ENCODE measurements at places on chromosomes 7 and 10. TPM values are rescaled to one million over a fixed set of nuclear protein-coding genes. Genes with fewer than 3 reads are reported as not detected.

Gene SPACDR
- polyA plus RNA-seq: not detected

Gene SMARCD3
- 2.7 TPM for polyA plus RNA-seq

Gene CLIP2
- 8.1 TPM for polyA plus RNA-seq

Gene PDCD11
- 99.9 TPM for polyA plus RNA-seq

DNA sequence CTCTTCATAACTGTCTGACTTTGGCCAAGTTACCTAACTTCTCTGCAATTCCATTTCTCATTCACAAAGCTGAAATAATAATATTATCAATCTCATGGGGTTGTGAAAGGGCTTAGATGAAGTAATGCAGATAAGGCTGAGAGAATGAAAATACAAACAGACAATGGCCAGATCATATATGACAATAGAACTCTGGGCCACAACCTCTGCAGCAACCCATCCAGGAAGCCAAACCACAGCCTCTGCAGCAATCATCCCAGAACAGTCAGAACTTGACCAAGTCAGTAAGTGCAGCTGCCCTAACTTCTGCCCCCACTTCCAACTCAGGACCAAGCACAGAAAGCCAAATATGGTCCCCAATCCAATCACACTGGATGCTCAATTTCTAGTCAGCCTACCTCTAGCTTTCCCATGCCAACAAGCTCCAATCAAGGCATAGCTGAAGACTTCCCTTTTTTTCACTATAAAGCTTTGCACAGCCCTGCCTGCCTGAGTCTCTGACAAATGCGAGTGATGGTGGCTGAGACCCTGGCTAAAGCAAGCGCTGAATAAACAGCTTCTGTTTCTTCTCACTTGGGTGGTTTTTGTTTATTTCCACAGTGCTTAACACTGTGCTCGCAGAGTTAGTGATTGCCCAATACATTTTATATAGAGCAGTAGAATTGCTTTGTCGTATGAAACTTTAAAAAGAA lies 34.8 kb upstream of the TNPO3 start:
- no peak for DNase-seq

- DNase-seq: no peak
These were observed 1190.9 kb downstream of the TYW1 start for GRCh38 chr7:68187532-68187931.

DNA sequence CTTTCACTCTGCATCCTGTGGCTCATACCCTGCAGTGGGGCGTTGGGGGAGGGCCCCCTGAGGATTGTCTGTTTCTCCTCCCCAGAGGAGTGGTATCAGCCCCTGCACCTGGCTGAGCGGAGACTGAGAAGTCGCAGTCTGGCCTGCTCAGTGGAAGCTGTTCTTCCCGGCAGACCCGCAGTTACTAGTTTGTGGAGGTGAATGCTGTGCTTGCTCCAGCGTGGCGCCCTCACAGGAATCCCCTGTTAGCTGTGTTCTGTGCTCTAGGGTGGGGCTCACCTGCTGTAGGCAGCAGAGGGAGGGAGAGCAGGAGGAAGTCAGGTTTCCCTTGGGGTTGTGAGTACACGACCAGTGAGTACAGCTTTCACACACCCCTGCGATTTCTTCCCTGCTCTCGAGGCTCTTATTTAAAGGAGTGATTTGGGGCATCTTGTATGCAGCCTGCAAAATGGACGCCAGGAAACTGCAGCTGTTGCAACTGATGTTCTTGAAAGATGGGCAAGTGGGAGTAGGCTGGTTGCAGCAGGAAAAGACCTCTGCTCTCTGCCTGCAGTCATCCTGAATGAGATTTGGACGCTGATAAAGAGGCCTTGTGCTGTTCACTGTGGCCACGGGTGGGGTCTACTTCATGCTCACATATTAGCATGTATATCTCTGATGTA lies 66.4 kb downstream of the HK1 start:
- peak; percentile 49 for DNase-seq

Measured in GM23338 (cell line).